ENCODE measurements at places on chromosomes 2 and 18. TPM values are rescaled to one million over a fixed set of nuclear protein-coding genes. Genes with fewer than 3 reads are reported as not detected.

- no peaks in the 10 kb centered on the region for H3K36me3 ChIP-seq
- H3K27me3 ChIP-seq = no peaks in the 10 kb centered on the region
- peak; percentile 26 for DNase-seq
Measured at GRCh38 chr18:22335731-22336198, 82.0 kb downstream of the CTAGE1 start.

DNA sequence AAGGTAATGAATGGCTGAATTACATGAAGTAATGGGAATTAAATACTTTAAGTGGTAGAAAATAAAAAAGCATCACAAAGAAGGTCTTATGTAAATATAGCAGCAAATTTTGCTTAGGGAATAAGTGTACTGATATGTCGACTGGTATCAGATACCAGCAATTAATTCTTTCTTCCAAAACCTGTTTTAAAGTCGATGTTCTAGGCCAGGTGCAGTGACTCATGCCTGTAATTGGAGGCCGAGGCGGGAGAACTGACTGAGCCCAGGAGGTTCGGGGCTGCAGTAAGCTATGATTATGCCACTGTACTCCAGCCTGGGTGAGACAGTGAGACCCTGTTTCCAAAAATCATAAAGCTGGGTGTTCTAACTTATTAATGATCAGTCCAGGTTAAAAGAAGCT is 30.3 kb downstream of the SP3 start:
- H3K36me3 ChIP-seq = no peaks in the 10 kb centered on the region
- H3K27ac ChIP-seq = no peak overlapping the region
- no peak for DNase-seq

DNA sequence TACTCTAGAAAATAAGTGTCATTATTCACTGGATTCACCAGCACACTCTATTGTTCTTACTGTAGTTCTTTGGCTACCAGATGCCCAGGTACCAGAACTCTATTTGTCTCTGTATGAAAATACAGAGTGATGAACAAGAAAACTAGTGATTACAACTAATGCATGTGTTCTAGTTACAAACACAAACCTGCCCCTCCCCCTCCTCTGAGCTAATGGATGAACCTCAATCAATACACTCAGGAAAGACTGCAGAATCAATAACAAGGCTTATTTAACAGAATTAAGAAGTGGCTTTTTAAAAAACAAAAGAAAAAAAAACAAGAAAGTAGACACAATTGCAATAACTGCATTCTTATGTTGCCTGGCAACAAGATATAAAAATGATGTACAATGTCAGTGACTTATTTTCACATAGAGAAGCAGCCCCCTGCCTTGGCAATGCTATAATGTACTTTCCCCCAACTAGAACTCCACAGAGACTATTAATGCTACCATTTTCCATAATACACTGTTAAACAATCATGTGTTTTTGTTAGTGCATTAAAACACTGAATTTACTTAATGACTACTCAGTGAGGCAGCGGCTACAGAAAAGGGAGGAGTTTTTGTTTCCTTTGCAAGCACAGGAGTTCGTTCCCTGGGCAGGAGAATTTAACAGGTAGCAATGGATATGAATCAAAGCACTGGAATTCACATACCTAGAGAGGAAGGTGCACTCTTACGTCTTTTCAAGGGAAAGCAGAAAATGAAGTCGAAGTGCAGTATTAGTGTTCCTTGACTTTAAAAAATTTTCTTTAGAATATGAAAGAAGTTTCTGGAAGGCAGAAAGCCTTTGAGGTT is 318.8 kb upstream of the REV1 start:
- H3K27ac ChIP-seq = no peak overlapping the region
- no peaks in the 10 kb centered on the region for H3K4me1 ChIP-seq
- DNase-seq = no peak
- no peaks in the 10 kb centered on the region for H3K36me3 ChIP-seq

- no peaks in the 10 kb centered on the region for H3K27me3 ChIP-seq
- no peak for DNase-seq
- peaks cover 4% of the 10 kb centered on the region for H3K4me1 ChIP-seq
Measured at GRCh38 chr2:196333397-196333796, 162.0 kb upstream of the STK17B start.

DNA sequence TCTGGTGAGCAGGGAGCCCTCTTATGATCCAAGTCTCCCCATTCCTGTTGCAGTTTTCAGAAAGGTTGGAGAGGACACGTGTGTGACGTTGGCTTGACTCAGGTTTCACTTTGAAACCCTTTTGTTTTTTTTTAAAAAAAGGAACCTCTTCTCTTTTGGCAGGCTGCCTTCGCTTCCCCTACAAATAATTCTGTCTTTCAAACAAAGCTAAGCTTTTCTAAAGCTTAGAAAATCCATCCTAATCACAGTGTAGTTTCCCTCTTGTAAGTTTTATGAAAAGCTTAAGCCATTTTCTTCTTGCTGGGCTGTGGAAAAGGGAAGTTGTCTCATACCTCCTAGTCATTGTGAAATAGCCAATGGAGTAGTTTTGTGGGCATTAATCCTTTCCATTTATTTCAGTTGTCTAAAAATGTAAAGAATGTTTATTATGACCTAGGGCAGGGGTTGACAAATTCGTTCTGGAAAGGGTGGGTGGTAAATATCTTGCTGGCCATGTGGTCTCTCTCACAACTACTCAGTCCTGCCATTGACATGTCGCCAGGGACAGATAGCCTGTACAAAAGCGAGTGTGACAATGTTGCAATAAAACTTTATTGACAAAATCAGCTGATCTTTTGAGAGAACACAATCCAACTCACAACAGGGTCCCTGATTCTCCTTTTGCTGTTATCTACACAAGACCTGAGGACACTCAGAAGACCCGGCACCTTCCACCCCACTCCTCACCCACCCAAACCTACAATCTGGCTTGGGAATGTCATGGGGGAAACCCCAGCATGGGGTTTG is 878.8 kb downstream of the RNF144A start:
- no peak for DNase-seq
- H3K4me3 ChIP-seq = no peak overlapping the region
- H3K4me1 ChIP-seq = no peaks in the 10 kb centered on the region
- no peaks in the 10 kb centered on the region for H3K27me3 ChIP-seq

- no peaks in the 10 kb centered on the region for H3K27me3 ChIP-seq
- no peak overlapping the region for H3K4me3 ChIP-seq
- no peak overlapping the region for H3K27ac ChIP-seq
- DNase-seq = no peak
- no peaks in the 10 kb centered on the region for H3K4me1 ChIP-seq
Measured at GRCh38 chr2:172220121-172220520, 117.4 kb upstream of the DLX2 start.

DNA sequence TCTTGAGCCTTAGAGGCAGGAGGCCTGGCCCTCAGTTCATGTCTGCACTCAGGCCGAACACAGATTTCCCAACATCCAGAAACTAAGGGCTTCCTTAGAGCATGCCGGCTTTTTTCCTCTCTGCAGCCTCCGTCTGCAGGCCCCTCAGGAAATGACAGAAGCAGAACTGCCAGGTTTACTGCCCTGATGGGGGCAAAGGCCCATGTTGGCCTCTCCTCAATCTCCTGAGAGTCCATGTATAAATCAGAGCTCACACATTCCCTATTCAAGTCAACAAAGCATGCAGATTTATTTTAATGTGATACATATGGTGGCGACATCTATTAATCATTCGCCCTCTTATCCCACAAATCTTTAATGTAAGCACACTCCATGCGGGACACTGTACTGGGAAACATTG is 475.6 kb upstream of the HS6ST1 start:
- H3K27me3 ChIP-seq = no peaks in the 10 kb centered on the region
- no peak overlapping the region for H3K4me3 ChIP-seq
- no peaks in the 10 kb centered on the region for H3K4me1 ChIP-seq
- DNase-seq = no peak
- no peak overlapping the region for H3K27ac ChIP-seq

- no peaks in the 10 kb centered on the region for H3K4me1 ChIP-seq
- H3K27ac ChIP-seq = no peak overlapping the region
- H3K27me3 ChIP-seq = no peaks in the 10 kb centered on the region
- no peak overlapping the region for H3K4me3 ChIP-seq
- no peaks in the 10 kb centered on the region for H3K36me3 ChIP-seq
Measured at GRCh38 chr2:147425437-147426029, 419.3 kb upstream of the ACVR2A start.

- H3K4me3 ChIP-seq = no peak overlapping the region
- no peaks in the 10 kb centered on the region for H3K27me3 ChIP-seq
- no peaks in the 10 kb centered on the region for H3K36me3 ChIP-seq
- peaks cover 24% of the 10 kb centered on the region for H3K4me1 ChIP-seq
- no peak for DNase-seq
Measured at GRCh38 chr2:45723857-45724256, 72.4 kb downstream of the PRKCE start.

DNA sequence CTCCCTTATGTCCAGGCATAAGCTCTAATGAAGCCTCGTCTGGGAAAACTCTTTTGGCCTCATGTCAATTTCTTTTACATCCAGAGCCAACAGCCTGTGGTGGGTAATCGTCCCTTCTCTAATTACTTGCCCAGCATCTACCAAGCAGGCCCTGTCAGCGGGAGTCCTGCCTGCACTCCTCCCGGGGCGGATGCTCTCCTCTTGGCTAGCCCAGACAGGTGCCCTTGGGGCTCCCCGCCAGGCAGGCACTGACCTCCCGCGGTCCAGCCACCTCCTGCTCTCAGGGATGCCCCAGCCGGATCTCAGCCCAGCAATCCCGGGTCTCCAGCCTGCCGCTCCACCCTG is 74.2 kb downstream of the NCAPH start:
- peak overlapping the region; percentile 12 for H3K27ac ChIP-seq
- H3K36me3 ChIP-seq = no peaks in the 10 kb centered on the region
- H3K4me3 ChIP-seq = no peak overlapping the region
- peaks cover 8% of the 10 kb centered on the region for H3K4me1 ChIP-seq
- no peak for DNase-seq

- peak within 1 kb of the TSS; percentile 70 for H3K4me3 ChIP-seq
- no peaks in the 10 kb centered on the region for H3K27me3 ChIP-seq
- peak; percentile 97 for DNase-seq
- peaks cover 3% of the 10 kb centered on the region for H3K36me3 ChIP-seq
Measured at GRCh38 chr2:174248187-174248997, at the start of gene OLA1. Gene OLA1 (minus strand): TSS chr2:174248532. CDS start chr2:174246815, 1,717 bp downstream.

GRCh38 chr2:43676322-43677050 is at the start of gene C1GALT1C1L:
Gene C1GALT1C1L (minus strand): TSS chr2:43676429. CDS start chr2:43676322, 107 bp downstream.
- no peaks in the 10 kb centered on the region for H3K36me3 ChIP-seq
- peak; percentile 66 for DNase-seq

DNA sequence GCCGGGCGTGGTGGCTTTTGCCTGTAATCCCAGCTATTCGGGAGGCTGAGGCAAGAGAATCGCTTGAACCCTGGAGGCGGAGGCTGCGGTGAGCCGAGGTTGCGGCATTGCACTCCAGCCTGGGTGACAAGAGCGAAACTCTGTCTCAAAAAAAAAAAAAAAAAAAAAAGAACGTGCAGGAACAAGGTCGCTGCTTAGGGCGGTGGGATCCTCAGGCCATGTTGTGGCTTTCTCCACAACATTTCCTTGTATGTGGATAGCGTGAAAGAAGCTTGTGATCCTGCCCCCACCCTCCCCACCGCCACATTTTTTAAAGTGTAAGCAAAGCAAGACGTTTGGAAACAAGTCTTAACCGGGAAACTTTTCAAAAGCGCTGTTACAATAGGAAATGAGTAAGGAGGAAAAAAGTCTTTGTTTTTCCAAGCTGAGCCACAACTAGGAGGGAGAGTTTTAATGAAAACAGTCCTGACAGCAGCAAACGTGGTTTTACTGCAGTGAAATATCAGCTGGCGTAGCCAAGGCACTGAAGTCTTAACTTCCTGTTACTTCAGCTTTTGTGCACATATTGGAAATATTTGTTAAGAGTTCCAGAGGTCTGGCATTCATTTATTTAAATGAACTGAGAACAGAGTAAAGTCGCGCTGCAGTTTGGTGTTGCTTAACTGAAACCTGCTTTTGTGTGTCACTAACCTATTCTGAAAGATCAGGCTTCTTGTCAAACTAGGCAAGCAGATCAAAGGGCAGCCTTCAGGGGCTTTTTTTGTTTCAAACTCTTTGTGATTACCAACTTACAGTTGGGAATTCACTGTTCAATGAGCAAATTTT is 3.8 kb downstream of the TGIF1 start:
- peak overlapping the region; percentile 96 for H3K27ac ChIP-seq
- H3K27me3 ChIP-seq = no peaks in the 10 kb centered on the region
- H3K36me3 ChIP-seq = peaks cover 26% of the 10 kb centered on the region
- H3K4me1 ChIP-seq = peaks cover 20% of the 10 kb centered on the region
- H3K4me3 ChIP-seq = peak overlapping the region; percentile 8
- DNase-seq = peak; percentile 41

DNA sequence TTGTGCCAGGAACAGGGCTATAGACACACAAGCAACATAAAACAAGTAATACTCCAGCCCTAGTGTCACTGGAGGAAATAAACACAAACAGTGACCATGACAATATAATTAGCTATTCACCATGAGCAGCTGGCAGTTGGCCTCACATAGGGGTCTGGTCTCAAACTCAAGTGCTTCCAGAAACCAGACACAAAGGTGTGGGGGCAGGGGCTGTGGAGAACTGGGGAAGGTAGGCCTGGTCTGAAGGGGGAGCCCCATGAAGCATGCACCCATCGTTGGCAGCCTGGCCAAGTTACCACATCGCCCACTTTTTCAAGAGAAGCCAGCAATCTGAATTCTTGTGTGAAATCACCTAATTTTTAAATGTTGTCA is 49.5 kb upstream of the SP3 start:
- no peak overlapping the region for H3K27ac ChIP-seq
- DNase-seq = no peak
- no peaks in the 10 kb centered on the region for H3K27me3 ChIP-seq
- H3K4me1 ChIP-seq = peaks cover under 1% of the 10 kb centered on the region

GRCh38 chr18:59932401-59932800 is 32.6 kb downstream of the PMAIP1 start:
- no peak for DNase-seq
- no peak overlapping the region for H3K4me3 ChIP-seq
- no peaks in the 10 kb centered on the region for H3K36me3 ChIP-seq
- H3K27me3 ChIP-seq = peaks cover 8% of the 10 kb centered on the region
- no peaks in the 10 kb centered on the region for H3K4me1 ChIP-seq
- no peak overlapping the region for H3K27ac ChIP-seq

GRCh38 chr2:221810245-221810644 is 238.1 kb upstream of the EPHA4 start:
- DNase-seq = no peak
- no peaks in the 10 kb centered on the region for H3K4me1 ChIP-seq
- H3K4me3 ChIP-seq = no peak overlapping the region
- H3K27ac ChIP-seq = no peak overlapping the region
- no peaks in the 10 kb centered on the region for H3K27me3 ChIP-seq
- H3K36me3 ChIP-seq = no peaks in the 10 kb centered on the region

GRCh38 chr2:79860228-79861058 is 347.6 kb downstream of the CTNNA2 start:
- no peaks in the 10 kb centered on the region for H3K4me1 ChIP-seq
- H3K27ac ChIP-seq = no peak overlapping the region
- no peaks in the 10 kb centered on the region for H3K36me3 ChIP-seq
- no peak overlapping the region for H3K4me3 ChIP-seq
- DNase-seq = no peak

The MBOAT2 gene
- total RNA-seq = 12.9 TPM

The CNDP1 gene
- not detected for total RNA-seq

The NDC80 gene
- 0.35 TPM for total RNA-seq

The RAB6C gene
- not detected for total RNA-seq

The EMILIN1 gene
- total RNA-seq = 7.5 TPM

The TGOLN2 gene
- 83.5 TPM for total RNA-seq

The DNAH6 gene
- 0.52 TPM for total RNA-seq

The TMEM169 gene
- 0.28 TPM for total RNA-seq

The ERMN gene
- total RNA-seq = 0.07 TPM
